ENCODE measurements at places on chromosomes 7 and 10.

- peak; percentile 10 for DNase-seq
Observed at GRCh38 chr7:134016223-134016941, 110.8 kb upstream of the LRGUK start.

GRCh38 chr7:2260820-2261219 is 18.8 kb downstream of the NUDT1 start:
- DNase-seq = no peak

DNA sequence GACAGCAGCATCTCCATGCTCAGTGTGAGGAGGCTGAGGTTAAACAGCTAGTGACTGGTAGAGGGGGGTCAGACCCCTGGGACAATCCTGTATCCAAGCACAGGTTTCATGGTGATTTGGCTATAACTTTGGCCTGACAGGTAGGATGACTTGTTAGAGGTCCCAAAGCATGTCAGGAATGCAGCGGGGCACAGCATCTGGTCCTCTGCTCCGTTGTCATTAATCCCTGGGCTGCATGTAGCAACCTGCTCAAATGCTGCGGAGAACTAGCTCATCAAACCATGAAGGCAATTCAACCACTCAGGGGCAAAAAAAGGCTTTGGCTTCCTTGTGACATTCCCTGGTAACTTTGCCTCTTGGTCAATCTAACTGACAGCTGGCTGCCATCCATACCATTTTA is 26.8 kb downstream of the WNT2 start:
- DNase-seq = no peak

GRCh38 chr10:14389981-14390590 is 59.4 kb upstream of the FRMD4A start:
- DNase-seq = no peak

- DNase-seq = no peak
Observed at GRCh38 chr7:30699706-30700495, 17.6 kb upstream of the CRHR2 start.

DNA sequence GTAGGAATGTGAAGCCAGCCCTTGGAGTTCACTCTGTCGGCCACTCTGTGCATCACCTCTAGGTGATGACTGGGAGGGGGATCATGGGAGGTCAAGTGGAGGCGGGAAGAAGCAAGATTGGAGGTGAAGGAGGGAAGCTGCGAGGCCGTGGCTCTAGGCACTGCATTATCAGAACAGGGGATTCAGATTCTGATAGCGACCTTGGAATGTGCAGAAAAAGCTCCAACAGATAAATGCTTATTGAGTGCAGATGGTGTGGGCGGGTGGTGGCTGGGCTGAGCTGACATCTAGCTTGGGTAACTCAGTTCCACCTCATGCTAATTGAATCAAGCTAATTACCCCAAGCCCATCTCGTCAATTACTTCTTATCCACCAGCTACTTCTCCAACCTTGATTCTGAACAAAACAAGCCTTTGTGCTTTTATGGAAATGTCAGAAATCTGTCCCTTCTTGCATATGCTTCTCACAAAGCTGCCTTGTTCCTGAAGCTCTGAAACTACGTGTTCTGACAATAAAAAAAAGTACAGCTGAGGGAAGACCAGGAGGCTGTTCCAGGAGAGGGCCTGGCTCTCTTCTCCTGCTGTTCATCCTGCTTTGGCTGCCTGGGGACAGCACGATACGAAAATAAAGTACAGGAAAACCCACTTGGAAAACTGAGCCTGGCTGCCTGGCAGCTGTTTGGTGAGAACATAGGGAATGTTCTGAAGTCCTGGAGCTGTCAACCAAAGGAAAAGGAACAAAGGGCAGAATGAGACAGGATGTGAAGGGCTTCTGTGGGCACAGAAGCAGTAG is 27.5 kb downstream of the STRA8 start:
- peak; percentile 56 for DNase-seq

DNA sequence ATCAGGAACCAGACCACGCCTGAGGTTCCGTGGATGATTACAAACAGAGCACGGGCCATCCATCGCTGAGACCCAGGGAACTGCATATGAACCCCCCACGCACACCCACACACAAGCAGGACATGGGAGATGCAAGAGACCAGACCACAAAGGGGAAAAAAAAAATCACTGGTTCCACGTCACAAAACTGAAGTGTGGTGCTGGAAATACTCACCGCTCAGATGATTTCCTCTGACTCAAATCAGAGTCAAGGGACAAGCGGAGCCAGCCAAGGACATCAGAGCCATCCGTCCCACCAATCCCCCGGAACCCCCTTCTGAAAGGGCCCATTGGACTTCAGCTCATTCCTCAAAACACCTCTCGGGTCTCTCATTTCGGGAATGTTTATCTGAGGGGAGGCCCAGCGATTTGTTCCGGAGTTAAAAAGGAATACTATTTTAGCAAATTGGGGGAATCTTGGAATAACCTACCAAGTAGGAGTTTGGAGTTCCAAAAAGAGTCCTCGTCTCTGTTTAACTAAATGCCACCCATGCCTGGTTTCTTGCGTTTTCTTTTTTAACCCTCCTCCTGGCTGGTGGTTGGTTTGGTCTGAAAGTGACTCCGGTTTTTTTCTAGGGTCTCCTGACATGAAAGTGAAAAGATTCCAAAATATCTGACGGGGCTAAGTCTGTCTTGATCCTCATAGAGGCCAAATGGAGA is 15.0 kb downstream of the SNX8 start:
- DNase-seq = no peak

- DNase-seq = peak; percentile 59
Observed at GRCh38 chr10:86439544-86439943, 72.9 kb upstream of the GRID1 start.

DNA sequence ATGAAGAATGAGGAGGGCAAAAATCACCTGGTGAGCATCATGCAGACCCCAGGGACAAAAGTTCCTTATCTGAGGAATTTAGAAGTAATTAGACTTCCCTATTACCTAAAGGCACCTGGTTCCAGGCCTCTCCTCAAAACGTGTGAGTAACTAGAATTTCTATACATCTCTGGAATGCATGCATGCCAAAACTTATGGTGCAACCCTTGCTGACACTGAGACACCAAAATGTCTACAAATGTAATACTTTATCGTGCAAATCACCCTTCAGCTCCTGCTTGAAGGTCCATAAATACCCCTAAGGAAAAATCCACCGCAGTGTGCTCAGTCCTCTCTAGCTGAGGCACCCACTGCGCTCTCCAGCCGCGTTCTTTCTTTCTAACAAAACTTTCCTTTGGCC is 84.2 kb downstream of the PAXIP1 start:
- DNase-seq = no peak

DNA sequence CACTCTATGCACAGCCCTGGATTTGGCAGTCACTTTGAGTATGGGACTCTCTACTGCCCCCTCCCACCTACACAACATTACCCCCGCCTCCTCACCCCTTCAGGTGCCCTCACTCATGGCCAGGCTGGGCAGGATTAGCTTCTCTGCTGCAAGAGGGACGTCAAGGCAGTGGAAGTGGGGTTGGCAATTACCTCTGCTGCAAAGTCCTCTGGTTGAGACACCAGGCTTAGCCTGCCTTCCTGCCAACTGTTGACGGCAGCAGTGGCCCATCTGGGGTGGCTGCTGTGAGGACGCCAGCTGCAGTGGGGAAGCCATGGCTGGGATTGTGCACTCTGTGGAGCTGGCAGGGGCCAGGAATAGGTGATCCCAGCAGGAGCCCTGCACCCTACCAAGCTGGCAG is 26.7 kb downstream of the SVIL start:
- no peak for DNase-seq

GRCh38 chr10:6603142-6604125 is 23.4 kb upstream of the PRKCQ start:
- DNase-seq = no peak

DNA sequence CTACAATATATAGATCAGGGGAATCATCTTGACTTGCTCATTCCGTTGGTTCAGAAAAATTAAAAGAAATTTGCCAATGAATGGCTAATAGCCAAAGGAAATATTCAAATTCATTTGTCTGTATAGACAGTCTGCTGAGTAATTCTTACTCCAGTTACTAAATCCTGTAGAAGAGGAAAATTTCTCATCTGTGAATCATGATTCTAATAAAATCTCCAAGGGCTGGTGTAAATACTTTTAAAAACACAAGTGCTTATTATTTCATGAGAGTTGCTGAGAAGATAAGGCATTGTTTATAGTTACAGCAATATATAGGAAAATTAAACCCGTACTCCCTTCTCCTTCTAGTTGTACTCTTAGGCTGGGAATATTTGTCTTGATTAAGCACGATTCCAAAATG is 53.0 kb downstream of the WNT2 start:
- no peak for DNase-seq

All from head of caudate nucleus (tissue), 42 donors.